ENCODE measurements at places on chromosomes 13 and 19. TPM values are rescaled to one million over a fixed set of nuclear protein-coding genes. Genes with fewer than 3 reads are reported as not detected.

DNA sequence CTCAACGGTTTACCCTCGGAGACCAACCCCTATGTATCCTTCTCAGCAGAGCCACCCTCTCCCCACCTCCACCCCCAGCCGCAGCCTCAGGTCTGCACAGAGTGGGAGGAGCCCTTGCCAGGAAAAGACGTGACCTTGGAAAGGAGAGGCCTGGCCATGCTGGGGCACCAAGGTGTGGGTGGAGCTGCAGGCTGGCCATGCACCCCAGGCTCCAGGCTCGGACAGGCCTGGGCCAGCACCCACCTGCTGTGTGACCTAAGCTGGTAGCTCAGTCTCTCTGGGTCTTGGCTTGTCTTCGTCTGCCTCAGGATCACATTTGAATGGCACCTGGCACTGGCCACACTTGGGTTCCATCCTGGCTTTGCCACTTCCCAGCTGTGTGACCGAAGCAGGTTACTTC lies 29.5 kb downstream of the CCDC8 start:
- no peak for DNase-seq
- H3K4me1 ChIP-seq: peaks cover 2% of the 10 kb centered on the region
- peaks cover 68% of the 10 kb centered on the region for H3K36me3 ChIP-seq
- no peak overlapping the region for H3K27ac ChIP-seq
- H3K27me3 ChIP-seq: no peaks in the 10 kb centered on the region

DNA sequence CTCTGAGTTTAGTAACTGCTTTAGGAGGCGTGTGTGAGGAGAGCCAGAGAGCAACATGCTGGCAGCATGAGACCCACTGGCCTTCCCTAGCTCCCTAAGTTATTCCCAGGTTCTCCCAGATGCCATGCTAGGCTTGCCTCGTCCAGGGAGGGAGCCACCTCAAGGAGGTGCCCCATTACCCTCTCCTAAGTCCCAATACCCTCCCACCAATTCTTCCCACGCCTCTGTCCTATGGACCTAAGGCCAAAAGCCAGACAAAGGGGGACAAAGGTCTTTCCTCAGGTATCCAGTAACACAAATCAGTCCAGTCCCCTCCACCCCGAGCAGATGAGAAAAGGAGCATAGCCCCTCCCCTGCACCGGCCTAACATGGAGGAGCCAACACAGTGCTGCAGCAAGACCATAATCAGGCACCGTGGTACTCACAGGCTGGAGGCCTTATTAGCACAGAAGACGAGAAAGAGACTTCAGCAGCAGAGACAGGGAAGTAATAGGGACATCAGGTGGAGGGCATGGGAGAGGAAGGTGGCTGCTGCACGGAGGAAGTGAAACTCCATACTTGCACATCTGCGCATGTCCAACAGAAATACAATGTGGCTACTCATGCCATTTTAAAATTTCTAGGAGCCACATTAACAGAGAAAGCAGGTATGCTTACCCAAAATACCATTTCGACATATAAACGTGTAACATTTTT lies 46.3 kb downstream of the BRD4 start:
- peak overlapping the region; percentile 31 for H3K27ac ChIP-seq
- no peak overlapping the region for H3K4me3 ChIP-seq
- no peaks in the 10 kb centered on the region for H3K27me3 ChIP-seq
- no peak for DNase-seq

- no peaks in the 10 kb centered on the region for H3K27me3 ChIP-seq
- no peaks in the 10 kb centered on the region for H3K4me1 ChIP-seq
- DNase-seq: no peak
- H3K36me3 ChIP-seq: no peaks in the 10 kb centered on the region
- H3K27ac ChIP-seq: no peak overlapping the region
- H3K4me3 ChIP-seq: no peak overlapping the region
These were observed 1701.3 kb upstream of the PRR20A start for GRCh38 chr13:55439450-55439849.

DNA sequence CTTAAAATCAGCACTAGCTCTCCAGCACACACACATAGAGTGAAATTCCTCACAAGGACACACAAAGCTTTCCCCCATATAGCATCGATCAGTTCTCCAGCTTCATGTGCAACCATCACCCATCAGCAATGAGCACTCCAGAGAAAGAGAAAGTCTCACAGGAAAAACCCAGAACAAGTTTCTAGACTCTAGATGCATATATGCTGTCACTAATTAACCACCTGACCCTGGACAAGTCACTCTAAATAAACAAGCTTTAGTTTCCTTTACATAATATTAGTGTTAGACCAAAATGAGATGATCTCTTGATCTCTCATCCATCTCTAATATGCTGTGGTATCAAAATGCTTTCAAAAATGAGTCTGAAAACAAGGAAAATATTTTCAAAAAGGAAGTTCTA lies 81.2 kb downstream of the TBC1D4 start:
- peaks cover 8% of the 10 kb centered on the region for H3K27me3 ChIP-seq
- H3K36me3 ChIP-seq: no peaks in the 10 kb centered on the region
- H3K27ac ChIP-seq: no peak overlapping the region
- no peaks in the 10 kb centered on the region for H3K4me1 ChIP-seq

Gene KIR3DL2
- total RNA-seq: 0.47 TPM

DNA sequence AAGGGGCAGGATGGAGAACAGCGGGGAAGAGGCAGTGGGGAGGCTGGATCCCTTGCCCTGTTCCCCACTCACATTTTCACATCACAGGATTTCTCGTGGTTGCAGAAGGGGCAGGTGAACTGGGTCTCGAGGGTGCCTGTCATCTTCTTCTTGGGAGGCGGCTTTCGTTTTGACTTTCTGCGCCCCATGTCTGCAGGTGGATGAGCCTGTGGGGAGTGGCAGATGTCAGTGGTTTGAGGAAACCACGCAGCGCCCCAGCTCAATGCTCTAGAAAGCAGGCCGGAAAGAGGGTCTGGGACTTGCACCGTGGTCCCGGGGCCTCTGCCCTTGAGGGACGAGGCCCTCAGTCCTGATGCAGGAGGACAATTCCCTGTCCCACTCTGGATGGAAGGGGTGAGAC lies 4.9 kb downstream of the ELOF1 start:
- H3K27me3 ChIP-seq: no peaks in the 10 kb centered on the region
- peak overlapping the region; percentile 27 for H3K27ac ChIP-seq
- no peak overlapping the region for H3K4me3 ChIP-seq
- no peak for DNase-seq

All from activated CD4-positive, alpha-beta T cell treated with anti-CD3 and anti-CD28 coated beads, Interleukin-2, amount 10 ng/mL, durations not matched to agents 24 days and 14 days (primary cell).